ENCODE measurements at places on chromosomes 16 and 17.

- no peak for DNase-seq
These were observed 55.4 kb upstream of the ACSF3 start for GRCh38 chr16:89038221-89038721.

GRCh38 chr17:13967416-13967815 lies 101.9 kb upstream of the COX10 start:
- no peak for DNase-seq

DNA sequence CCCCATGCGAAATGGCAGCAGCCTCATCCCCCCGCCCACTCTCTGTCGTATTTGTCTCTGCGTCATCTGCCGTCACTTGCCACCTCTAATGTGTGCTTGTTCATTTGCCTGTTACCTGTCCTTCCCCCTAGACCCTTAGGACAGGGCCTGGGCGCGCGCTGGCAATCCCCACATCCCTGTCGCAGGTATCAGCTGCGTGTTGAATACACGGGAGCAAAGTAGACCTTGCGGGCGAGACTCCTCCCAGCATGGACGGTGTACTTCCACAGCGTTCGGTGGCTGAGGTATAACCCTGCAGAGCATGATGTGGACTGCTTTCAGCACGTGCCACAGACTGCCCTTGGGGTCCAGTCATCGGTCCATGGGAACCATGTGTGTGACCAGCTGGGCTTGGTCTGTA lies 170.1 kb upstream of the CHMP6 start:
- DNase-seq: no peak

DNA sequence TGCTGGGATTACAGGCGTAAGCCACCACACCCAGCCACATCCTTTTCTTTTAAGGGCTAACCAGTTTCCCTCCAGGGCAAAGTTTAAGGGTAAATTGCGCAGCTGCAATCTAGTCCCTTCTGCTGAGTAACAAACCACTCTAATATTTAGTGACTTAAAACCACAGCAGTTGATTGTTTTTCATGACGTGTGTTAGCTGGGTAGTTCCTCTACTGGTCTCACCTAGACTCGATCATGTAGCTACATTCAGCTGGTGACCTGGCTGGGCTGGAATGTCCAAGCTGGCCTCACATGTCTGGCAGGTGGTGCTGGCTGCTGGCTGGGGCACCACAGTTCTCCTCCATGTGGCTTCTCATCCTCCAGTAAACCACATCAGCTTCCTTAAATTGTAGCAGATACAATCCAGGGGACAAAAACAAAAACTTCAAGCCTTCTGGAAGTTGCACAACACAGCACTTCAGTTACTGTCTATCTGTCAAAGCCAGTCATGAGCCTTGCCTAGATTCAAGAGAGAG lies 75.5 kb downstream of the GPRC5B start:
- no peak for DNase-seq

DNA sequence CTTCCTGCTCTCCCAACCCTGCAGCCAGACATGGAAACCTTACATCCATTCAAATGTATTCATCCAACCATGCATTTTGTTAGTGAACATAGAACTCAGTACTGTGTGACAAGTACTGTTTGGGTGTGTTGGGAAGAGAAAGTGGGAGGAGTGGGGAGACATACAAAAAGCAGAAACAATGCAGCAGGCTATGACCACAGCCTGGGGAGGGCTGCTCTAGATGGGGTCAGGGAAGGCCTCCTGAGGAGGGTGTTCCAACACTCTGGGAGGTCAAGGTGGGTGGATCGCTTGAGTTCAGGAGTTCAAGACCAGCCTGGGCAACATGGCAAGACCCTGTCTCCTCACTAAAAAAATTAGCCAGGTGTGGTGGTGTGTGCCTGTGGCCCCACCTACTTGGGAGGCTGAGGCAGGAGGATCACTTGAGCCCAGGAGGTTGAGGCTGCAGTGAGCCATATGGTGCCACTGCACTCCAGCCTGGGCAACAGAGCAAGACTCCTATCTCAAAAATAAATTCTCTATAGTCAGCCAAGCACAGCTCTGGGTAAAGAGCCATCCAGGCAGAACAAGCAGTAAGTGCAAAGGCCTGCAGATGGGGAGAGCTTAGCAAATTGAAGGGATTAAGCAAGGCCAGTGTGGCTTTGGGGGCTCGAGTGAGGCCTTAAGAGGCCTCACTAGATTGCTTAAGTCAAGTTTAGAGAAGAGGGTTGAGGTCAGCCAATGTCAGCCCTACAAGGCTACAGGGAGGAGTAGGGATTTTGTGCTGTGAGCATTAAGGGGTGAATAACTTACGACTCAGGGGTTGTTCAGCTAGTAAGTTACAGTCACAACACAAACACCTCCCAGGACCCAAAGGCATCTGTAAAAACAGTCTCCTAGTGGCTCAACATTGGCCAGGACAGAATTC lies 5.5 kb downstream of the SLC13A2 start:
- no peak for DNase-seq

GRCh38 chr16:71754652-71755051 lies 30.2 kb upstream of the PHLPP2 start:
- DNase-seq: no peak

- DNase-seq: peak; percentile 21
These were observed at the start of gene ZNF287 for GRCh38 chr17:16568541-16569357. Gene ZNF287, minus strand, starts transcription at chr17:16569204. Its CDS starts 1,473 bp downstream, at chr17:16567731.

GRCh38 chr17:27158382-27158781 lies 135.5 kb upstream of the WSB1 start:
- no peak for DNase-seq

GRCh38 chr16:87860553-87861299 lies 8.6 kb downstream of the SLC7A5 start:
- no peak for DNase-seq

- DNase-seq: no peak
These were observed 9.0 kb upstream of the CDH5 start for GRCh38 chr16:66357523-66357928.

- no peak for DNase-seq
These were observed 2.5 kb downstream of the TBX21 start for GRCh38 chr17:47735536-47736011.

DNA sequence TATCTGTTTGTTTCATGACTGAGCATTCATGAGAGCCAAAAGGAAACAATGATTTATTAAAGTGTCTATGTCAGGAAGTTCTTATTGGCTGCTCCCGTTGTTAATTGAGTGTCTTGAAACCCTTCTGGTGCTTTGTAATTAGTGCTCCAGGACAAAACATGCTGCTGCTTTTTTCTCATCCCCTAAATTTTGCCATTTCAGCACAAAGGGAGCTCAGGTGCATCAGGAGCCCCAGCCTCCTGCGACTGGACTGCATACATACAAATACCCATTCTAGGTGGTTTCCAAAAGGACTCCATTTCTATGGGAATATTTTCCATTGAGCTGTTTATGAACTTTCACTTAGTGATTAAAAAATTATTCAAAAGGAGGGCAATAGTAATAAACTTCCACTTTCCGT lies 354.0 kb downstream of the CDH13 start:
- no peak for DNase-seq

Measured in cortex of kidney (tissue), 1 donor.